Ammon's horn (tissue), 1 donor: ENCODE measurements at places on chromosomes 4 and X.
A peak's percentile ranks its signal among the peaks of the same experiment; 100 is the strongest.

GRCh38 chr4:40563401-40563800, 66.3 kb downstream of the RBM47 start:
- DNase-seq, result no peak

DNA sequence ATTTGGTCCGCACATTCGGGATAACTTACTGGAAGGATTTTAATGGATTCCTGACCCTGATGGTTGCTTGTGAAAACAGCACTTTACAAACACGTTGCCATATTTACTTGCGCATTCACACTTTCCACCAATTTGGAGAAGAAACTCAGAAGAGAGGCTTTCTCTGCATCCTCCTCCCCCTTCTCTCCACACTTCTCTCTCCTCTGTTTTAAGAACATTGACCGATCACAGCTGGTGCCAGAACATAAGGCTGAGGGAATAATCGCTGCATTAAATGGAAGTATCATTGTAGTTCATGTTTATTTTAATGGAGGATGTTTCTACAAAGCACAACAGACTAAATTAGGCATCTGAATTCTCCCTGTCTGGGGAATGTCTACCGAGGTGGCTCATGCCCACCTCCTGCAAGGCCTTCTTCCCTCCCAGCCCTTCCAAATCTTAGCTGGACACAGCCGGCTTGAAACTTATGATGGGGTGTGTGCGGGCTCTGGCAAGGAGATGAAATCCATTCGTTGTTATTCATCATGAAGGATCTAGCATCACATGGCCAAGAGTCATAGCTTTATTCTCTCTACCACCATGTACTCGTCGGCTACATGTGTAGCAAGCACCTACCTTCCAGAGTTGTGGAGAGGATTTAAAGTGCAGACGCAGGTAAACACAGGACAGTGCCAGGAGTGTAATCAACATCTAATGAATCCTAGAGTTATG, 204.1 kb downstream of the LDB2 start:
- no peak for DNase-seq

DNA sequence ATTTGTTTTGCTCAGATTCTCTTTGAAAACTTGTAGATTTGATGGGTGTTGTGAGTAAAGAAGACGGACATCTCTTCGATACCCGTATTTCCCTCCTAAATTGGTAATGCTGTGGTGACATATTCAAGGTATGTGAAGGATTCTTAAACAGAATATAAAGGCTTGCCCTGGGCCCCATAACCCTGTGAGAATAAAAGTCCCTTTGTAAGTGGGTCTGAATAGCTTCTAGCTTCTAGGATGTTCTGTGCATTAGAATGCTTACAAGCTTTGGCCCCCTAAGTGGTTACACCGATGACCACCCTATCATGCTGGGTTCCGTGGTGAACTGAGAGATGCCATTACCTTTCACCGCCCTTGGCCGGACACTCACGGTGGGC, 574 bp upstream of the MOB1B start:
- DNase-seq, result no peak

- DNase-seq, result no peak
Measured at GRCh38 chr4:182255441-182256190, 12.4 kb downstream of the TENM3 start.

GRCh38 chr4:77636902-77637301, 31.3 kb downstream of the CXCL13 start:
- no peak for DNase-seq

DNA sequence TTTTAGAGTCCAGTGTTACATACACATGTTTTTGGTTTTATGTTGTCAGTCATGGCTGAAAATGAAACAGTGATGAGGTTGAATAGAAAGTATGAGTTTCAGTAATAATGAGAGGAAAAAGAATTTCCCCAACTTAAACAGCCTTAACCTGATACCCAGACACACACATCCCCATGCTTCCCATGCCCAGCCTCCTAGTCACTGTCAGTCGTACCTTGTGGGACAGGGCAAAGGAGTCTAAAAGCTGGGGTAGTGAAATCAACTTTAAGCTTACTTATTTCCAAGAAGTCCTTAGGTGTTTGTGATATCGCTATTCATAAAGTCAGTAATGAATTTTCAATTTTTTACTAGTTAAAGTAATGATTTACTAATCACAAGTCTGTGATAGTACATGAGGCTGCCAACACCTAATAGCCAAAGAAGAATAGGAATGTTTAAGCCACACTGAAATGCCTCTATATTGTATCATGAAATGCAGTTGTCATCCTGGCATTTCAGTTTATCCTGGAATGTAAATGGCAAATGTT, 24.3 kb upstream of the GPR34 start:
- no peak for DNase-seq

DNA sequence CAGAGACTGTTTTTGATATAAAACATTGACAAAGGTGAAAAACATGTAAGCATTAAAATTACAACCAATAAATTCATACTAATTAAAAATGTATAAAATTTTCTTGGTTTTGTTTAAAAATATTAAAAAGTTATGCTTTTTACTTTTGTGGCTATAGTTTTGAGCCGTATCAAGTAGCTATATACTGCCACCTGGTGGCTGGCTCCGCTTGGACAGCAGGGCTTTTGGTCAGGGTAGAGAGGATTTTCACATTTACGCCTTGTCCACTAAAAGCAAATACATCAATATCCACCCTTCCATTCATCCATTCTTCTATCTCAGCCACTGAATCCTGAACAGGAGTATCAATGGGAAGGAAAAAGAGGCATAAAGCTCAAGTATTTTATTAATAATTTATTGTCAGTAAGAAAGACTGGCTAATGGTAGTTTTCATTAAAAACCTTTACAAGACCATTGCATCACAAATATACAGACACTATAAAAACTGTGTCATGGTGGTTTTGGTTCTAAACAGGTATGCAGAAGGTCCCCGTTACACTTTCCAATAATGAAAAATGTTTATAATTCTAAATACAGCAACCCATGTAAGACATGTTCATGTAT, 32.1 kb upstream of the MTNR1A start:
- DNase-seq, result peak; percentile 70

GRCh38 chr4:62495032-62495431, 1294.9 kb downstream of the ADGRL3 start:
- no peak for DNase-seq

GRCh38 chr4:172818901-172819300, 349.7 kb upstream of the GALNT7 start:
- no peak for DNase-seq

- DNase-seq, result no peak
Measured at GRCh38 chrX:73851014-73852009, 288.3 kb downstream of the CHIC1 start.

- no peak for DNase-seq
Measured at GRCh38 chrX:44974451-44974850, 101.5 kb downstream of the KDM6A start.

DNA sequence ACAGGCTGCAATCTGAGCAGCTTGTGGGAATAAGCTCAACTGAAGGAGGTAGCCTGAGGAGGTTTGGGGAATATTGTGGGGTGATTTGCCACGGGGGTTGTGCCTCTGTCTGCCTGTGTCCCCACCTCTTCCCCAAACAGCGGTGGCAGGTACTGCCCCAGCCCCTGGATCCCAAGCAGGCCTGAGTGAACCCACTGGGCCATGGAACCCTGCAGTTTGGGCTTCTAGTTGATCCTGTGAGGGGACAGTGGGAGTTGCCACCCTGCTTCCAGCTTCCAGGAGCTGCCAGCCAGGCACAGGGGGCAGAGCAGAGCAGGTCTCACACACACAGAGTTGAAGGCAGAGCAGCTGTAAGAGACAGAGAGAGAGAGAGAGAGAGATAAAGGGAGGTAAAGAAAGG, 97.4 kb downstream of the PJA1 start:
- DNase-seq, result no peak
